ENCODE measurements at places on chromosomes 1 and 21.

- no peak for DNase-seq
Measured at GRCh38 chr1:37792943-37793686, 532 bp upstream of the MANEAL start.

DNA sequence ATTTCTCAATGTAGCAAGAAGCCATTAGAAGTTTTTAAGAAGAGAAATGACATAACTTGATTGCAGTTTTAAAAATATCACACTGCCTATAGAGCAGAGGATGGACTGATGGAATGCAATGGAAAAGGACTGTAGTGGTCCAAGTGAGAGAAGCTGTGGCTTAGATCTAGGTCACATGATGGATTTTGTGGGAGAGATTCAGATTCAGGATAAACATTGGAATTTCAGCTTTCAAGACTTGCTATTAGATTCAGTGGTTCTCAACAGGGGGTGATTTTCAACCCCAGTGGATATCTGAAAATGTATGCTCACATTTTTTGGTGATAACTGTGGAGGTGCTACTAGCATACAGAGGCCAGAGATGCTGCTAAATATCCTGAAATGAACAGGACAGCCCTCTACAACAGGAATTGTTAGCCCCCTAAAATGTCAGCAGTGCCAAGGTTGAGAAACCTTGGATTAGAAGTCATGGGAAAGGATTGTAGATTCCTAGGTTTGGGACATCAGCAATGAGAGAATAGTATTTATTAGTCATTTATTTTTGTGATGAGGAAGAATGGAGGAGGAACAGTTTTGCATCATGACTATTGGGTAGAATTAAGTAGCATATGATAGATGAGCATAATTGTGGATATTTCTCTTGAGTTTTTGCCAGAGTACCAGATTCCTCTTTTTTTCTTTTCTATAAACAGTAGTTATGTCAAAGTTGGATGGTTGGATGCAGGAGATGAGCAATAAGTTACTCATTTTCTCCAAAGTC lies 30.1 kb upstream of the KCNK2 start:
- DNase-seq, result no peak

DNA sequence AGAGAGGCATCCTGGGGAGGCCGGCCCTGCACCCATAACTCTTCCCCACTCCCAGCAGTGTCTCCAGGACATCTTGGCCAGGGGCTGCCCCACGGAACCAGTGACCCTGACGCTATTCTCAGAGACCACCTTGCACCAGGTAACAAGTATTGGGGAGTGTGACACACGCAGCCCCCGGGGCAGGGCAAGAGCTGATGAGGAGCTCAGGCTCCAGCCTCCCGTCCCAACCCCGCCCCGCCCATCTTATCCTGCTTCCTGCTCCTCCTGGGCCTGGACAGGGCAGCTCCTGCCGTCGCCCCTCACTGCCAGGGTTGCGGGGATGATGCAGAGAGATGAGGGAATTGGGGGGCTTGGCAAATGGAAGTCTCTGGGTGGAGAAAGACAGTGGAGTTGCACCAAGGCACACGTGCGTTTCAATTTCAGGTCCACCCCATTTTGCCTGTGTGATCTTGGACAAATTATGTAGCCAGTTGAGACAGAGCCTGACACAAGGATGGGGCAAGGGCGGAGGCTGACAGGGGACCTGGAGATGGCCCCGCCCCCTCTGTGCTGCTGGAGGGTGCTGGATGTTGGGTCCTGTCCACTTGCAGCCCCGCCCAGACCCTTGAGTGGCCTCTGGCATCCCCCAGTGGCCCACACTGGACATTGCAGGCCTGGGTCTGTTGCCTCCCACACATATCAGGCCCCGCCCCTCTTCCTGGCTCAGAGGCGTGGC lies 10.7 kb downstream of the CLCNKA start:
- peak; percentile 21 for DNase-seq

- peak; percentile 28 for DNase-seq
Measured at GRCh38 chr21:45011426-45011825, 63.0 kb upstream of the ADARB1 start.

GRCh38 chr1:43659212-43660166 lies 9.5 kb downstream of the KDM4A start:
- no peak for DNase-seq

DNA sequence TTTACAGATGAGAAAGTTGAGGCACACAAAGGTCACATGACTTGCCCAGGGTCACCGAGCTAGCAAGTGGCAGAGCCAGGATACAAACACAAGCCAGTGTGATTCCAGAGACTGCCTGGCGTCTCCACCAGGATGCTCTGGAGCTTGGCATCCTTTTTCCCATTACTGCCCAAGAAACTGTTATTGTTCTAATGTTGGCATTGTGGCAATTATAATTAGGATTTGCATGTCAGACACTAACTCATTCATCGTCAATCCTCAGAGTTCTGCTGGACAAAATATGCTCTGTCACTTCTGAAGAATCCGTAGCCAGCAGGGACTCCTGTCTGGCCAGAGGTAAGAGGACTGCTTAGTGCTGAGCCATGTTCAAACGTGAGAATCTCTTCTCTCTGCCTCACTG lies 8.8 kb downstream of the KAZN start:
- DNase-seq, result no peak

GRCh38 chr1:239826736-239827135 lies 264.9 kb upstream of the FMN2 start:
- DNase-seq, result no peak

DNA sequence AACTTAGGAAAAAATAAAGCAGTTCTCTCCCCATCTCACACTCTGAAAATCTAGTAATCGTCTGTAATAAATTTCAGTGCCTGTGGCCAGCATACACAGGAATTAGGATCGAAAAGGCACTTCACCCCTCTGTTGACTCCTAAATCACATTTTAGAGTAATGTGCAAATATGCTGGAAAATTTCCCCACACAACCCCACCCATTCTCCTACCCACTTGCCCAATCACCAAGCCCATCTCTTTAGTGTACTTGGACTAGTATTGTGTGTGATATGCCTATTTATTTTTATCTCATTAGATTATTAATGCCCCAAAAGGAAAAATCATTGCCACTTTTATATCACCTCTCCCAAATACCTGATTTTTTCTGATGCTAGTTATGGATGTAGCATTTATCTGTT lies 323.3 kb downstream of the ASTN1 start:
- DNase-seq, result no peak

- DNase-seq, result no peak
Measured at GRCh38 chr1:234206651-234207284, 166.5 kb upstream of the COA6 start.

GRCh38 chr1:52877554-52877953 lies 35.0 kb downstream of the ZYG11A start:
- no peak for DNase-seq
